Activated gamma-delta T cell treated with anti-CD3 and anti-CD28 coated beads, Interleukin-2, amount 50 U/mL, for 16 hours (primary cell): ENCODE measurements at places on chromosomes 11 and 22.

- no peak for DNase-seq
Measured at GRCh38 chr22:27487600-27488452, 313.7 kb downstream of the MN1 start.

DNA sequence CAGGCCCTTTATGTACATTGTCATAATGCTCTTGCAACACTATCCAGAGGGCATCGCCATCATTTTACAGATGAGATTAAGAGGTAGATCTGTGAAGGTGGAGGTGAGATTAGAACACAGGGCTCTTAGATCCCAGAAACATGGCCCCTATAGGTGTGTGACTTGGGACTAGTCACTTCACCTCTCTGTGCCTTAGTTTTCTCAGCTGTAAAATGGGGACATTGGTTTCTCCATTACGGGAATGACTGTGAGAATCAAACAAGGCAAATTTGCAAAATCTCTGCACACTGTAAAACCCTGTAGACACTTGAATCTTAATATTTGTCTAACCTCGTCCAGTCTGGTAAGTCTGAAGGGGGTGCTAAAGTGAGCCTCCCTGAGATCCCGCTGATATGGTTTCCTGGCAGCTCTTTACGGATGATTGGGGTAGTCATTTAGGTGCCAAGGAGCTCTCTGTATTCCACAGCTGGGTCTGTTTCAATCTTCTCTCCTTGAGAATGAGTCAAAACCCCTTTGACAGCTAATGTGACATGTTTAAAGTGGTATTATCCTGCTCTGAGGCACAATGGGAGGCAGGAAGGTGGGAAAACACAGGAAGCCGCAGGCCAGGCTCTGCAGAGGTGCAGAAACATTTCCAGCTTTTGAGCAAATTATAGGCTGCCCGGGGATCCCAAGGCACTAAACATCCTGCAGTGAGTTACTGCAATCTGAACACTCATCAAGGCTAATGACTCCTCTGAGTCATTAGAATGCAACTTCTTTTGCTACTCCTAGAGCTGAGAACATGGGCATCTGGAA is 140.8 kb downstream of the CCDC81 start:
- no peak for DNase-seq

DNA sequence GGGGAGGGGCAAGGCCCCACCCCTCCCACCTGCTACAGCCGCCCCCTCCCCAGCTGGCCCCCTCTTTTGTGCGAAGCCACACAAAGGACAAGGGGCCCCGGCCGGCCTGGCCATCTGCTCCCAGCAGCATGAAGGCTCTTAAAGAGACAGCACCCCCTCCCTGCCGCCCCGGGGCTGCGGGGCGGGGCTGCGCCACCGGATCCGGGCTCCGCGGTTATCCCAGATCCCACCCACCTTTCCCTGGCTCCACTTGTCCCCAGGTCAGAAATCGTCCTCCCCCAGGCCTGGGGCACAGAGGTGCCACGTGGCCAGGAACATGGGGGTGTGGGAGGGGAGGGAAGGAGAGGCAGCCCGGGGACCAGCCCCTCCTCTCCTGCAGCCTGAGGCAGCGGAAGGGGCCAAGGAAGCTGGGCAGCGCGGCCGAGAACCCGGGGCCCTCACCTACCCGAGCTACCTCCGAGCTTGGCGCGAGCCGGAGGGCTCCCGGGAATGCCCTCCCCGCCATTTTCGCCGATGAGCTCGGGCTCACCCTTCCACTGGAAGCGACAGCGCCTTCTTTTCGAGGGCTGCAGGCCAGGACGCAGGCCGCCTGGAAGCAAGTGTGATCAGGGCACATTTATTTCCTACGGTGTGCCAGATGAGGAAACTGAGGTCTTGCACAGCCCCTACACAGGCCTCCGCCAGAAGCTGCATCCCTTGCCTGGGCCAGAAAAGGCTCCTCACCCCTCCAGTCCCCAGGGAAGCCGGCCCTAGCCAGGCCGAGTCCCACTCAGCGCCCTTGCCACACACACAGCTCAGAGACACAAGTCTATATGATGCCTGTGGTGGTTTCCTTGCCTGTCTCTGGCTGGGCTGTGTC is 2.5 kb upstream of the RCOR2 start:
- DNase-seq, result no peak

DNA sequence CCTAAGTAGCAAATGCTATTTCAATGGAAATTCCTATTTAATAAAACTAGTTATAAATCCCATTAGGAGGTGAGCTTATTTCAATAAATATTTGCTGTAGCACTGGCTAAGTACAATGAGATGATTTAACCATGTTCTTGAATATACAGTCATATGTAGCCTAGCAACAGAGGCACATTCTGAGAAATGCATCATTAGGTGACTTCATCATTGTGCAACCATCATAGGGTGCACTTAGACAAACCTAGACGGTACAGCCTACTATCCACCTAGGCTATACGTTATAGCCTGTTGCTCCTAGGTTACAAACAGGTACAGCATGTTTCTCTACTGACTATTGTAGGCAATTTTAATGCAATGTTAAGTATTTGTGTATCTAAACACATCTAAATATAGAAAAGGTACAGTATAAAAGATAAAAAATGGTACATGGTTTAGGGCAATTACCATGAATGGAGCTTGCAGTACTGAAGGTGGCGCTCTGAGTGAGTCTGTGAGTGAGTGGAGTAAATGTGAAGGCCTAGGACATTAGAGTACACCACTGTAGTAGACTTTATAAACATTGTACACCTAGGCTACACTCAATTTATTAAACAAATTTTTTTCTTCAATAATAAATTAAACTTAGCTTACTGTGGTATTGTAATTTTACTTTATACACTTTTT is 350.1 kb downstream of the CASP12 start:
- no peak for DNase-seq

DNA sequence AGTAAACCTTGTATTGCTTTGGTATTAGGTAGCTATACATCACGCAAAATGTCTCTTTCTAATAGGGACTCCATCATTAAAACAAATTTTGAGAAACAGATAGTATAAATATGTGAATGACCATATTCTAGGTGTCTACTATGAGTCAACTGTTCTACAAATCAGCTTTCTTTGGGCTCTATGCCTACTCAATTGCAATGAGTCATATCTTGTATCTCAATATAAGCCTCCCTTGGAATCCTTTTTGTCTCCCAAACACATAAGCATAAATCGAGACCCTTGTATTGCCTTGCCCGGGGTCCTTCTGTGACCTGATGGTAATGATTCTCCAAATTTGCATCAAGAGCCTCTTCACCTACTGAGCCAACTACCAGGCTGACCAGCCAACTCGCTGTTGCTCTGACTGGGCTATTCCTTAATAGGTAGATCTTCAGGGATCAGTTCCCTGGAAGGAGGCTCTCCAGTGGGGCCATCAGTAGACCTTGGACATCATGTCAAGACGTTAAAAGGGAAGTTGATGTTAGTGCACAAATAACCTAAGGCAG is 22.2 kb downstream of the BLID start:
- no peak for DNase-seq

- no peak for DNase-seq
Measured at GRCh38 chr11:57547854-57548377, 10.5 kb downstream of the SMTNL1 start.
